ENCODE measurements at places on chromosomes 7 and 10.

GRCh38 chr10:8035006-8035640, 19.4 kb upstream of the GATA3 start:
- DNase-seq, result no peak

DNA sequence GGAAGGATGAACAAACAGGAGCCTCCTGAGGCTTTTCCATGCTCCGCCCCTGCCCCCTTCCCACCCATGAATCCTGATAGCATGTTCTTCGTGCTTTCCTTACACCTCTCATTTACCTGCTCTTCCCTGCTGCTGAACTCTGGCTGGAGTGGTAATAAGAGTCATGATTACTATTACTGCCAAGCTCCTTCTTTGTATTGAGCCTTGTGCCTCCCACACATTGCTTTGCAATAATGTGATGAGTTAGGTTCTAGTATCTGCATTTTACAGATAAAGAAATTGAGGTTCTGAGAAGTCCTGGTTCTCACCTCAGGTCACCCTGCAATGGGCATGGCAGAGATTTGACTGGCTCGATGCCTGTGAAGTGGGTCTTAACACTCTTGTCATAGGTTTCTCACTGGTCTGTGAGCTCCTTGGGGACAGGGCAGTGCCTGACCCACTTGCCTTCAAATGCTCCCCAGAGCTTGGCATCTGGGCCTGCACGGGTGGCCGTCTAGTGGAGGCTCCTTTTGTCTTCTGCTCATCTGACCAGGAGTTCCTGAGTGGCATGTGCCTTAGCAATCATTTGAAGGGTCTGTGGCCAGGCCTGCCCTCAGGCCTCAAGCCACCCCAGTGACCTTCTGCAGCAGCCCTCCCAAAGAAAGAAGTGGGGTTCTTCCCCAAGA, 309.2 kb upstream of the ZMIZ1 start:
- DNase-seq, result no peak

- no peak for DNase-seq
These were observed 150.3 kb upstream of the NPY start for GRCh38 chr7:24133691-24134090.

DNA sequence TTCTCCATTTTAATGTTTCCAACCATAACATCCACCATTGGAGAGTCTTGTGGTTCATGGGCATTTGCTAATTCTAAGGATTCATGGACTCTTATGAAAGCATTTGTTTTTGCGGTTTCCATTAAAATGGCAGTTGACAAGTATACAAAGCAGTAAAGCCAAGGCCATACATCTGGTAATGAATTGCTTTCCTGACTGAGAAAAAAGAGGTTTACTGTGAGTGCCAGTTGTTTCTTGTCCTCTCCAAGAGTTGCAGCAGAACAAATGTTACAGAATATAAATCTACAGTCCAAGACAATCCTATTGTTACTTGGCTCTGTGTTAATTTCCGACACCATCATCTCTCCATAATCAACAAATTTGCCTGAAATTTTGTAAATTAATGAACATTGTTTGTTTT, 261.3 kb downstream of the SORCS1 start:
- no peak for DNase-seq

GRCh38 chr10:97498841-97499560, at the start of gene UBTD1:
TSS of gene UBTD1 (plus strand) at chr10:97498924. CDS start at chr10:97499204, 280 bp downstream.
- DNase-seq, result peak; percentile 12

GRCh38 chr10:62666275-62666674, 138.2 kb upstream of the ADO start:
- DNase-seq, result no peak

GRCh38 chr7:158273138-158273651, 314.4 kb downstream of the PTPRN2 start:
- no peak for DNase-seq

- DNase-seq, result no peak
These were observed 7.0 kb downstream of the PTF1A start for GRCh38 chr10:23198940-23199767.

DNA sequence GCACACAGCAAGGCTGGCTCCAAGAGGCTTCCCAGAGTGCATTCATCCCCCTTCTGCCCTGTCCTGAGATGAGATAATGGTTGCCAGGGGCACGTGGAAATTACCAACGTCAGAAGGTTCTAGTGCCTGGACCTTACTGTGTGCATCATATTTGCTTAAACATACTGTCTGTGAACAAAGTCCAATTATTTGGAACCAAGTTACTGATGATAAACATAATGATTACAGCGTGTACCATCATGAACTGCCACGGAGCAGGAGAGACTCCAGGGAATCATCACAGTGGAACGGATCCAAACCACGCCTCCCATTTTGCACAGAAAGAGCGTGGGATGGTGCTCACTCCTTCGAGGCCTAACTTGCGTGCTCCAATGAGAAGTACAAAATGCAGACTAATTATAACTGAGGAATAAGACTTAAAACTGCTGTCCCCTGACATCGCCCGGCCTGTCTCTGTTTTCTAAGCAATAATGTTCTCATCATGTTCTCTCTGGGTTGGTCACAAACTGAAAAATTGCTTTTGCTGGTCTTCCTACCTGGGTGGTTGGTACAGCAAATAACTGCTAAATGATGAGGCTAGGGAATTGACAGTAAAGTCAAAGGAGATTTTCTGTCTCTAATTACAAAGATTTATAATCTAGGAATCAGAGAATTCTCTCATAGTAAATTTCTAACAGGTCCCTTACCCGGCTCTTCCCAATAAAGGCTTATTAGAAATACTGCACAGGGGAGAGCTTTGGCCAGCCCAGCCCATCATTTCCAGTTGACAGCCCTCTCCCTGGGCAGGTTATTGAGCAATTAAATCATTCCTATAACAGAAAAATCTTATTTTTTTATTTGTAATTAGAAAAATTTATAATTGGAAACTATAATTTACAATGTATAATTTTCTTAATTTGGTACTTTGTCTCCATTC, 182.2 kb downstream of the CAMK1D start:
- DNase-seq, result no peak

- DNase-seq, result no peak
These were observed 69.3 kb downstream of the CSTF2T start for GRCh38 chr10:51629934-51630639.

DNA sequence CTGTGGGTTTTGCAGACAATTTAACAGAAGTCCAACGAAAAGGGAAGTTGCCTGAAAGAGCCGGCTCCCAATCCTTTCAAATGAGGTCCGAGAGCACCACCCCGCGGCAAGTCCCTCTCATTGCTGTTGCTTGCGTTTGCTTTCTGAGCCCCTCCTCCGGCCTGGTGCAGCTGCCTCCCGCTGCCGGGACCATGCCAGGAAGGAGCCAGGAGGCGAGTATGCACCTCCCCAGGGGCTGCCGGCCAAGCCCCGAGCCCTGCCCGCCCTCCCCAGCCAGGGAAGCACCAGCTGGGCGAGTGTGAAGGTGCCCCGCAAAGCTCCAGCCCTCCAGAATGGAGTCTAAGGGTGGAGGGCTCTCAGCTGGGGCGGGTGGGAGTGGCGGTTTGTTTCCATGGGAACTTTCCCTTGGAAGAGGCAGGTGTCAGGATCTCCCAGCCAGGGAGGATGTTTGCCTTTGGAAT, 25.8 kb upstream of the PPP2R2D start:
- no peak for DNase-seq

GRCh38 chr10:113226399-113226798, 276.4 kb downstream of the TCF7L2 start:
- no peak for DNase-seq

GRCh38 chr7:68613897-68614296, 984.4 kb upstream of the AUTS2 start:
- DNase-seq, result no peak

- DNase-seq, result no peak
These were observed 49.1 kb upstream of the MSMB start for GRCh38 chr10:46094931-46095750.

- DNase-seq, result no peak
These were observed 153.6 kb downstream of the PHF14 start for GRCh38 chr7:11127114-11127785.

GRCh38 chr10:94677691-94678090, 5.8 kb upstream of the CYP2C18 start:
- DNase-seq, result no peak

DNA sequence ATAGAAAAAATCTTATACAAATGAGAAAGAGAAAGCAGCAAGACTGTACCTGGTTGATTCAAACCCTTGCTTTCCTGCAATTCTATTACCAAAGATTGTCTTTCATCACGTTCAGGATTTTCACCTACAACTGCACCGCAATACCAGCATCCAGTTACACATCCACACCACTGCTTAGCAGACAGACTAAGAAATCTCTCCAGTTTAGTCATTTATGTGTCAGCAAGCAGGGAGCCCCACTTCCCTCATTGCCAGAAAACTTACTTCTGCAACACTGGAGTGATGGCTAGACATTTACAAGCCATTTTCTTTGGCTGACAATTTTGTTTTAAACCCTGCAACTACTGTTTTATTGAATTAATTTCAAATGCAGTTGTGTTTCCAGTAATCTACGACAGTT, 359.6 kb upstream of the MEOX2 start:
- DNase-seq, result no peak

- DNase-seq, result peak; percentile 17
These were observed 97.5 kb downstream of the PFKFB3 start for GRCh38 chr10:6300106-6300783.

DNA sequence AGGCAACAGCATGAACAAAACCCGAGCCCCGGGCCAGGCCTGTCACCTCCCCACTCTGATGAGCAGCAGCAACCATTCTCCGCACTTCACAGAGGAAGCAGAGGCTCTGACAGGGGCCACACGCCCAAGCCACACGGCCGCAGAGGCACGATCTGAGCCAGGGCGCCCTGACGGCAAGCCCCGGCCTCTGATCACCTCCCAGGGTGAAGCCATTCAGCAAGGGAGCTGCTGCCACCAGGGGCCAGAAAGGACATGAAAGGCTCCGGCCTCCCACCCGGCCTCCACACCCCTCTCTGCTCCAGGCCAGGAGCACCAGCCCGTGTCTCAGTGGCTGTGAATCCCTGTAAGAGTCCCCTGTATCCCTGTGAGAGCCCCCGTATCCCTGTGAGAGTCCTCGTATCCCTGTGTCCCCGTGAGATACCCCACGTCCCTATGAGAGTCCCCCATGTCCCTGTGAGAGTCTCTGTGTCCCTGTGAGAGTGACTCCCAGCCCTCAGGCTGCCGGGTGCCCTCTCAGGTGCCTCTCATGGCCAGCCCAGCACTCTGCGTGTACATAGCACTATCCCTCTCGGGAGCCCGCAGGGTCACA, 187.8 kb downstream of the MAD1L1 start:
- DNase-seq, result no peak

DNA sequence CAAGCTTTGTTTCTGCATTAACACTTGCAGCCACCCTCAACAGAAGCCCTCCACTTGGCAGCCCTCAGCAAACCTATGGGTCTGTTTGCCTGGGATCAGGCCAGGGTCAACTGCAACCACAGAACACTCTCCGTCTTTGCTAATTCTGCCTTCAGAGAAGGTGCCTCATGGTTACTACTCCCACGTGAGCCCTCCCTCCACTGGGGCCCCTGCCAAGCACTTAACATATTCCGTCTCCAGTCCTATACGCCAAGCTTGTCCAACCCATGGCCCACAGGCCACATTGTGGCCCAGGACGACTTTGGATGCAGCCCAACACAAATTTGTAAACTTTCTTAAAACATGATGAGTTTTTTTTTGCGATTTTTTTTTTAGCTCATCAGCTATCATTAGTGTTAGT, 54.7 kb downstream of the HSPA12A start:
- DNase-seq, result no peak

- DNase-seq, result no peak
These were observed 79.3 kb upstream of the ST8SIA6 start for GRCh38 chr10:17533731-17534130.

DNA sequence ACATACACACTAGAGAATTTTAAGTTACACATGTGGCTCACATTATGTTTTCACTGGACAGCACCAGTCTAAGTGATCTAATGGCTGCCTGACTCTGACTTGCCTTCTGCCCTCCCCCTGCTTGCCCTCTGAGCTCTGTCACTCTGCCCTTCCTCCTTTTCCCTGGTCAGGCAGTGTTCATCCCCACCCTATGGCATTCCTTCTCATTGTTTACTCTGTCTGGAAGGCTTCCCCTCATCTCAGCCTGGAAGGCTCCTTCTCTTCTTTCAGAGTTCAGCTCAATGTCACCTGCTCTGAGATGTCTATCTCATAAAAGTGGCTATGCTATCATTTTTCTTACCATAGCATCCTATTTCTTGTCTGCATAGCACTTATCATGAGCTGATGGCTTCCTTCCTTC, 305.7 kb downstream of the BMPER start:
- DNase-seq, result no peak

- DNase-seq, result no peak
These were observed 695 bp downstream of the HSPA12A start for GRCh38 chr10:116741391-116742351.

- DNase-seq, result peak; percentile 29
These were observed at the start of gene TCF7L2 for GRCh38 chr10:112949875-112950507. TSS of gene TCF7L2 (plus strand) at chr10:112950247. CDS start at chr10:112950757, 510 bp downstream.

DNA sequence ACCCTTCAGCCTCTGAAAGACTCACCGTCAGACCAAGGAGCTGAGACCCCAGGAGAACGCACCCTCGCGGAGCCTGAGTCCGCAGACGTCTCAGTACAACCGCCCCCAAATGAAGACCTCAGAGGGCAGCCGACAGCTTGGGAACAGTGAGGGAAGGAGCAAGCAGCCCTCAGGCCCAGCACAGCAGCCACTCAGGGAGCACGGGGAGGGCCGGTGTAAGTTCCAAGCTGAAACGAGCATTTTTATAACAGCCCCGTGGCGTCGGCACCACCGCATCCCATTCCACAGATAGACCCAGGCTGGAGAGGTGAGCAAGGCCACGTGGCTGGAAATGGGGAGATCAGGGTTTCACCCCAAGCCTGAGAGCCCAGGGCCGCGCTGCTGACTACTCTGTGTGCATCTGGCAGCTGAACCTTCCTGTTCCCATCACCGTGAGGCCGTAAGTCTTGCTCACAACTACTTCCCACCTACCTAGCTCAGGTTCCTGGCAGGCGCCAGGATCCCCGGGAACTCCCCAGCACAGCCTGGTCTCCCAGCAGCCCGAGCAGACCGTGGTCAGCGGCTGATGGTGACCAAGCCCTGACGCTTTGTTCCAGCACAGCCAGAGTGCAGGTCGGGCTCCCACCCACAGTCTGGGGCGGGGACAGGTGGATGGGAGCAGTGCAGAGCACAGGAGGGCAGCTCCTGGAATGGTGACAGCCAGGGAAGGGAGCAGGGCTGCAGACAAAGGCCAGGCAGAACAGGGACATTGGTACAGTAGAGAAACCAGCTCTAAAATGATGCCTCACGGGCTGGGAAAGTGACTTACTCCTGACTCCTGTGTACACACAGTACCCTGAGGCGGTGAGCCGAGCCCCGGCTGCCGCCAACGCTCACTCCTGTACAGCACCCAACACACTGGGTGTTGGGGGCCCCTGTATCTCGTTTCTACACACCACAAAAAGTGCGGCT, 6.1 kb upstream of the NOM1 start:
- DNase-seq, result no peak

Measured in T-cell (primary cell).